Stimulated activated CD8-positive, alpha-beta memory T cell treated with anti-CD3 and anti-CD28 coated beads, Interleukin-7, amount 100 ng/mL, for 1 hour (primary cell): ENCODE measurements at places on chromosomes 4 and X.

GRCh38 chrX:115348446-115349225, 59.1 kb downstream of the LUZP4 start:
- DNase-seq: no peak

DNA sequence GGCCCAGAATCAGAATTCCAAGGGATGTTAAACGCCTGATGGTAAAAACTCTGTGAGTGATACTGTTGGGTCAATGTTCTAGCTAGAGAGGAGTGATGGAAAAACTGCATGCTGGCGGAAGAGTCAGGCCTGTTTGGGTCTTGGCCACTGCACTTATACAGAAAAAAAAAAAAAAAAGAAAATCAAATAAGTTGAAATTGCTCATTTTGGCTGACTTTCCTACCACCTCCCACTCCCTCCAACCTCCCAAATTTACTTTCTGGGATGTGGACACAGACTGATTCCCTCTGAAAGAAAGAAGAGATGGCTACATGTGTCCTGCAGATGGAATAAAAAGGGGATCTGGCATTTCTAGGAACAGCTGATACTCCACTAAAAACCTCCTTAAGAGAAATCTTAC, 234.1 kb upstream of the GIMD1 start:
- DNase-seq: no peak

GRCh38 chr4:106116025-106116424, 200.0 kb downstream of the TBCK start:
- no peak for DNase-seq

GRCh38 chr4:37797374-37797773, 29.1 kb upstream of the PGM2 start:
- DNase-seq: no peak

GRCh38 chr4:1500231-1500965, 94.2 kb upstream of the NKX1-1 start:
- no peak for DNase-seq

GRCh38 chr4:85515701-85516100, 40.8 kb downstream of the ARHGAP24 start:
- DNase-seq: no peak

- DNase-seq: no peak
Measured at GRCh38 chrX:106201502-106202178, 33.5 kb downstream of the PWWP3B start.

- no peak for DNase-seq
Measured at GRCh38 chr4:121818215-121818614, 5.5 kb downstream of the CCNA2 start.

GRCh38 chr4:20681271-20681670, 19.0 kb upstream of the PACRGL start:
- no peak for DNase-seq

GRCh38 chr4:26782168-26782829, 78.3 kb upstream of the STIM2 start:
- no peak for DNase-seq

GRCh38 chr4:184103527-184104264, 114.0 kb downstream of the ENPP6 start:
- no peak for DNase-seq
